ENCODE measurements at places on chromosomes 5 and 9. TPM values are rescaled to one million over a fixed set of nuclear protein-coding genes. Genes with fewer than 3 reads are reported as not detected.
A peak's percentile ranks its signal among the peaks of the same experiment; 100 is the strongest.

SYK gene
- 242 TPM for total RNA-seq

TAF11L10 gene
- not detected for total RNA-seq

ST8SIA4 gene
- total RNA-seq, result 42.6 TPM

EGFLAM gene
- total RNA-seq, result not detected

GHR gene
- total RNA-seq, result not detected

SUSD3 gene
- 41.0 TPM for total RNA-seq

SLC6A19 gene
- not detected for total RNA-seq

SV2C gene
- total RNA-seq, result not detected

CDH12 gene
- total RNA-seq, result not detected

- no peaks in the 10 kb centered on the region for H3K4me1 ChIP-seq
- no peak overlapping the region for H3K27ac ChIP-seq
- H3K4me3 ChIP-seq, result no peak overlapping the region
- H3K27me3 ChIP-seq, result no peaks in the 10 kb centered on the region
- no peak for DNase-seq
These were observed 123.7 kb downstream of the NTRK2 start for GRCh38 chr9:84793251-84793650.

DNA sequence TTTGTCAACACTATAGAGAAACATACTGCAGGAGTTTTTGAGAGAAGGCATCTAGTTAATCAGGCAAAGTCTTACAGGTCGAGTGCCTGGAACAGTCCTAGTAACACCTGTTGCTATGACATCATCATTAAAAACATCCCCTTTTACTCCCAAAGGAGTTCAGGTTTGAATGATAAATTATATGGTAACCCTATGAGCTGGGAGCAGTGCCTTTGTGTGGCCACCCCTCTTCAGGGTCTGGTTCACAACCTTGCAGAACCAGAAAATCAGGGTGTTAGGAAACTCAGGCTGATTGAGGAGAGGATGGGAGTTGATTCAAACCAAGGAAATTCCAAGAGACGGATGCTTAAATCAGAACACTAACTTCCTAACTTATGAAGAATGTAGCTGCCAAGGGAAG, 179.1 kb upstream of the RASEF start:
- no peaks in the 10 kb centered on the region for H3K4me1 ChIP-seq
- H3K27ac ChIP-seq, result no peak overlapping the region
- DNase-seq, result no peak
- no peaks in the 10 kb centered on the region for H3K27me3 ChIP-seq

DNA sequence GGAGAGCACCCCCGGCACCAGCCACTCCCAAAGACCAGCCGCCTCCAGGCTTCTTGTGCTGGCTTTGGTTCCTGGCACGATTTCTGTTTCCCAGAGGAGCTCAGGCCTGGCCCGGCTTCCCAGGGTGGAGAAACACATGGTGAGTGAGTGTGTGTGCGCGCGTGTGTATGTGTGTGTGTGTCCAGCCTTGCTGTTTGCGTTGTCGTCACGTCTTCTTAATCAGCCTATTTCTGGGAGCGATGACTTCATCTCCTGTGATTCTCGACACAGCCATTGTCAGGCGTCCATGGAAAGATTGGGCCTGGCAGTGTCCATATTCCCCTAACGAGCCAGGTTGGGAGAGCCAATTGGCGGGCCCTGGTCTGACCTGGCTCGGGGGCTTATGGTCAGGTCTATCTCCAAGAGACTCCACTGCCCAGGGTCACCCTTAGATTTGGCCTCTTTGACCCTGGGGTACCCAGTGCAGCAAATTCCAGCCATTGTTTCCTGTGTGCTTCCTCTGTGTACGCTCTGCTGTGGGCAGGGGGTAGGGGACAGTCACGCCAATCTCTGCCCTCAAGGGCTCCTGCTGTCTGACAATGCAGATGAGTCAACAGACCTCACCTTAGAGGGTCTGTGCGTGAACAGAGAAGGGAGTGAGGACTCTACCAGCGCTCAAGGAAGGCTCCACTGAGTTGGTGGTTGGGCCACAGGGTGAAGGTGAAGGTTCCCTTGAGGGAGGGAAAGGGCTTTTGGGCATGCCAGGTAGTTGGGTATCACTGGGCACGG, 73.8 kb downstream of the DAB2IP start:
- no peaks in the 10 kb centered on the region for H3K4me1 ChIP-seq
- no peaks in the 10 kb centered on the region for H3K36me3 ChIP-seq
- no peak for DNase-seq
- H3K4me3 ChIP-seq, result no peak overlapping the region
- no peaks in the 10 kb centered on the region for H3K27me3 ChIP-seq

- no peaks in the 10 kb centered on the region for H3K36me3 ChIP-seq
- no peak overlapping the region for H3K27ac ChIP-seq
- no peaks in the 10 kb centered on the region for H3K4me1 ChIP-seq
- DNase-seq, result no peak
- H3K4me3 ChIP-seq, result no peak overlapping the region
These were observed 385.3 kb upstream of the WWC1 start for GRCh38 chr5:167905919-167906853.

GRCh38 chr9:85742597-85742936, 813 bp upstream of the AGTPBP1 start:
- DNase-seq, result no peak
- H3K27ac ChIP-seq, result peak overlapping the region; percentile 73
- no peaks in the 10 kb centered on the region for H3K27me3 ChIP-seq
- H3K36me3 ChIP-seq, result no peaks in the 10 kb centered on the region

- no peak overlapping the region for H3K4me3 ChIP-seq
- H3K36me3 ChIP-seq, result no peaks in the 10 kb centered on the region
- no peak for DNase-seq
- H3K4me1 ChIP-seq, result no peaks in the 10 kb centered on the region
- H3K27ac ChIP-seq, result no peak overlapping the region
These were observed 24.5 kb upstream of the SELENOP start for GRCh38 chr5:42836070-42836769.

DNA sequence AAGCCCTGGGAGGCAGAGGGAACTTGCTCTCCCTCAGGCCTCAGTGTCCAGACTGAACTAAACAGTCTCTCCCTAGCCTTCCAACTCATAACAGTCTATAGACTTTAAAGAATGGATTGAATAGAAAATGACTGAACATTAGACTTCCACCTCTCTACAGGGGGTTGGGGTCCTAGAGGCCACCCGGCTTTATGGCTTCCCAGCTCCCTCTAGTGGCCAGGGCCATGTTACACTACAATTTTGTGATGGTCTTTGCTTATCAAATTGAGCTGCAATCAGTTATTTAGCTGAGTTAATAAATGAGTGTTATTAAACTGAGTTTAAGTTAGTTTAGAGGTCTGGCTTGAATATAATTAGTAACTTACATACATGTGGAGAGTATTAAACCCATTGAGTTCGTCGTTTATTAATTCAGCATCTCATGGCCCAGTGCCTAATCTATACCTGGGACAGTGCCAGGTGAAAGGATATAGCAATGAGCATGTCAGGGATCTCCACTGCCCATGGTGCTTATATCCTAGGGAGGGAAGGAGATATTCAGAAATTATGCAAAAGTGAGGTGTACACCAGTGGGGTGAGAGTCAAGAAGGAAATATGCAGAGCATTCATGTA, 105.2 kb downstream of the SH3TC2 start:
- peak; percentile 68 for DNase-seq
- H3K4me1 ChIP-seq, result peaks cover 4% of the 10 kb centered on the region
- H3K4me3 ChIP-seq, result no peak overlapping the region
- H3K27me3 ChIP-seq, result no peaks in the 10 kb centered on the region
- H3K36me3 ChIP-seq, result no peaks in the 10 kb centered on the region
- H3K27ac ChIP-seq, result no peak overlapping the region

All from B cell (primary cell).